CD4-positive, alpha-beta T cell treated with Interleukin-15 for 1 hour (primary cell): ENCODE measurements at places on chromosomes 4 and X.

DNA sequence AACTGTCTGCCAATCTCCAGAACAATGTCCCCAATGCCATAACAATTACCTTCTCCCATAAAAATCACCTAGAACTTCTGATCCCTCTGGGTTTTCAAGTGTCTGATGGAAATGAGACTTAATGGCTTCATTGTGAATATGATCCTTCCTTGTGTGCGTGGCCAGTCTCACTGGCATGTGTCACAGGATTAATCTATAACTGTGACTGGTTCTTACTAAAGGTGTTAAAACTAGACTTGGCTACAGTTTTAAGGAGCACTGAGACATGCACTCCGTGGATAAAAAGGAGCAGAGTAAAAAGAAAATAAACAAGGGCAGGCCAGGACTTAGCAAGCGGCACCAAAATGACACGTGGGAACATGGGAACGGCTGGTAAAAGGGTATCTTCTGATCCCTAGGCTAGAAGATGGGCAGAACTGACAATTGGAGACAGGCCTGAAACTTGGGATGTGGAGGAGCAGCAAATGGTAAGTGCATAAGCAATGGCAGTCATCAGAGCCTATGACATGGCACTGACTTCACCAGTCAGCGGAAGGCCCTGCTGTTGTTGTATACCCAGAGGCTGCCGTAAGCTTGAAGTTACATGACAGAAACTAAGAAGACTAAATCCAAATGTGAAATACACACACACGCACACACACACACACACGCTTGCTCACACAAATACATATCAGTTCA, 256.6 kb upstream of the NOCT start:
- DNase-seq: no peak

GRCh38 chr4:39319676-39320075, 46.5 kb downstream of the RFC1 start:
- no peak for DNase-seq

- DNase-seq: no peak
Observed at GRCh38 chr4:169361756-169362155, 91.0 kb upstream of the SH3RF1 start.

- DNase-seq: no peak
Observed at GRCh38 chr4:77911842-77912450, 49.3 kb downstream of the MRPL1 start.

GRCh38 chrX:151085207-151085606, 91.2 kb upstream of the GPR50 start:
- no peak for DNase-seq

- no peak for DNase-seq
Observed at GRCh38 chr4:99574530-99575324, at the start of gene MTTP. Gene MTTP, plus strand, starts transcription at chr4:99574824. Its CDS starts 86 bp downstream, at chr4:99574910.

DNA sequence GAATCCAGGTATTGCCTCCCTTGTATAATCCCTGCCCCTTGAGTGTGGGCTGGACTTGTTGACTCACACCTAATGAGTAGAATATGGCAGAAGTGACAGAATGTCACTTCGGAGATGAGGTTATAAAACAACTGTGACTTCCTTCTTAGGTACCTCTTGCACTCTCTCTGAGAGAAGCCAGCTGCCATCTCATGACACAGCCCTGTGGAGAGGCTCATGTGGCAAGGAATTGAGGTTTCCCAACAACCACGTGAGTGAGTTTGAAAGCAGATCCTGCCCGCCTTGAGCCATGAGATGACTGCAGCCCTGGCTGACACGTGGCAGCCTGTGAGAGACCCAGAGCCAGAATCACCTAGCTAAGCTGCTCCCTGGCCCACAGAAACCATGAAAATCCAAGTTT, 13.5 kb downstream of the ASB11 start:
- DNase-seq: peak; percentile 57

DNA sequence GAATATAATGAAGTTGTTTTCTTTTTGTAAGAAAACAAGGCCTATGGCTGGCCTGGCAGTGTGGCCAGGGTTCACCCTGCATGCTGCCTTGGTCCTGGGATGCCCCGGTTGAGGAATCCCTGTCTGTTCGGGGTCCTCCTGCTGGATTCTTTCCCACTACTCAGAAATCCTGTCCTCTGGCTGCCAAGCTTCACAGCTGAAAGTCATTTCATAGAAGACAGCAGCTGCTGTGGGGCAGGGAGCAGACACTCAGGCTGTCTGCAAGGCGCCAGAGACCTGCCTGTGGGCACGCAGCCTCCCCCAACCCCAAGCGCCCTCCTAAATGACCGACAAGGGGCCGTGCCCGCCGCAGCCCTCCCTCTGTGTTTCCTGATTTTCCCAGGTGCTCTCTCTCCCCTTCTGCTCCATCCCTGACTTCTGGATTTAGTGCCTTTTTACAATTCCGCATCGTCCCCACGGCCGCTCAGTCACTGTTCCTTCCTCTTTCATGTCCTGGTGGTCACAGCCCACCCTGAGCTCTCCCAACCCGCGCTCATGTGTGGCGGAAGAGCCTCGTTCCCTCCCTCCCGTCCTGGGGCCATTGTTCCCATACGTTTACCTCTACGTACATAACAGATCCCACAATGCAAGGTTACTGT, 27.5 kb downstream of the ZFYVE28 start:
- no peak for DNase-seq

- DNase-seq: no peak
Observed at GRCh38 chr4:146288193-146288592, 73.9 kb downstream of the REELD1 start.

DNA sequence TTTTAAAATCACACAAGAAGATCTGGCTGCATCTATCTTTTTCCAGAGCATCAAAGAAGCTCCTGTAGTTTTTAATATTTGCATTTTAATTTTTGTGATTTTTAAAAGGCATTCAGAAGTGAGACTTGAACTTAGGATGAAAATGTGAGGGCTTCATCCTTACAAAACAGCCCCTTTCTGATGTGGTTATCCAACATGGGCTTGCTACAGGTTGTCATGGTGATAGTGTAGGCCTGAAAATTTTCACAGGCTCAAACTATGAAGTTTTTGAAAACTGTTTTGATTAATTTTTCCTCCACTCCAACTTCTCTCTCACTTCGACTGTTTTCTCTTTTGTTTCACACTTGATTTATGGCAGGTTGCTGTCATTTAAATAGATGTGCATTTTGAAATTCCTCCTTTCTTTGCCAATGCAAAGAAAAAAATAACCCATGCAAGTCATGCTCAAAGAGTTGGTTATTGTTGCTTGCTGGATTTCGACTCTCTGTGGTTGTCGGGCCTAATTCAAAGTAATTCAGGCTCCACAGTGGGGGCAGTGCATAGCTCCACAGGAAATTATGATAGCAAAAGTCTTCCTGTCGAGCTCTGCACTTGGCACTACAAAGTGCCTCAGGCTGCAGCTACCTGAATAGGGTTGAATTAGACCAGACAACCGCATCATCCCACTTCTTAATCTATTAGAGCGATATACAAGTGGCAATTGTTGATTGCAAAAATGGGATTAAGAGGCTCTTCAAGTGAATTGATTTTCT, 201.0 kb upstream of the GPR101 start:
- DNase-seq: no peak

- peak; percentile 9 for DNase-seq
Observed at GRCh38 chr4:8819473-8820177, 52.0 kb downstream of the HMX1 start.

- no peak for DNase-seq
Observed at GRCh38 chr4:175405961-175406360, 406.1 kb downstream of the GPM6A start.

DNA sequence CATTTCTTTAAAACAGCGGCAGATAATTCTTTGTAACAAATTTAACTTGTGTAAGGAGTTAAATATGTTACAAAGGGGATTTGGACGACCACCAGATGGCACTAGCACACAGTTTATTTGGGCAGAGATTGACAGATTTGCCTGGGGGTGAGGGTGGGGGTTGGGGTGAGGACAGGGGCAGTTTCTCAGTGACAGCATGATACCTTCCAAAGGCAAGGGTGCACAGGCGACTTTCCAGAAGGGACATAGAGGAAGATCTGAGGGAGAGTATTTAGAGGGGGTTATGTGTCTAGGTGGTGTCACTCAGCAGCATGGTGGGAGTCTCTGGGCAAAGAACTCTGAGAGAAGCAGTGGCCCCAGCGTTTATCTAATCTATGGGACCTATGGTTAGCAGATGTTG, 9.6 kb upstream of the TMA16 start:
- peak; percentile 39 for DNase-seq

DNA sequence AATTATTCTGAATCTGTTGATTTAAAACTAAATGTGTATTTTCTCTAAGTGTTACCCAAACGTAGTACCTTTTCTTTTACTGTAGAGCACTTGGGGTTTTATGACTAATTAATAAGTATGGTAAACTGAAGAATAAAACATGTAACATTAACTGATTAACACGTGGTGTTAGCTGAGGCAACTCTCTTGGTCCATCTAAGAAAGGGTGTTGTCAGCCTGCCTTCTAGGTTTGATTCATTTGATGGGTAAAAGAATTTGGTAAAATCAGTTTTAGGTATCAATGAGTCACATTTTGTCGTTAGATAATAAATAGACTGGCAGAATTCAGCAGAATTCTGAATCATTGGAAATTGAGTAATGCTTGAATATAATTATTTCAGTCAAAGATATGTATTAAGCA, 99.7 kb downstream of the AFF1 start:
- no peak for DNase-seq

DNA sequence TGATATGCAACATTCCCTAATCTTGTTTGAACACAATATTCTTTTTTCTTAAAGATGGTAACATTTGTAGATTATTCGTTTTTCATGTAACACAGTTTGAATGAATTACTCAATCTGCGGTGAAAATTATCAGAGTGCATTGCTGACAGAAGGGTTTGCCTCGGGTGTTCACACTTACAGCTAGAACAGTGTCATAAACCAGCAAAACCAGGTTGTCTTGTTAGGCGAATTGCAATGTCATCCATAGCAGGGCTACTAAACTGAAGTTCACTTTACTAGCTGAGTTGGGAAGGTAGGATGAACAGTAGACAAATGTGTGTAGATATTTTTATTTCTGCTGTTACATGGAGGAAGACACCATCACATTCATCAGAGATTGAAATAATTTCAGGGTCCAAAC, 98.9 kb downstream of the SLC39A8 start:
- no peak for DNase-seq

DNA sequence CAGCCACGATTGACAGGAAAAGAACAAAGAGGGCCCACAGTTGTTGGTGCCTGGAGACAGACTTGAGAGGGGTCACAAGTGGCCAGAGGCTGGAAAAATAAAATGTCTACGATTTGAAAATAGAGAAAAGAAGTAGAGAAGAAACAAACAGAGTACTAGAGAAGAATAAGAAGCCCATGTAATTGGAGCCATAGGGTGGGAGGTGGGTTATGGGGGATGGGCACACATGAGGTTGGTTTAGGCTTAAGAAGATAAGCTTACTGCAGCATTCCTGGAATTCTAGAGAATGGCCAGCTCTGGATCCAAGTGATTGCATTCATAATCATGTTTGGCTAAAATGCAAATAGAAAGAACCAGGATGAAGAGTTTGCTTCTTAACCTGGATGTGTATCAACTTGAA, 210.7 kb downstream of the MAML3 start:
- DNase-seq: no peak

DNA sequence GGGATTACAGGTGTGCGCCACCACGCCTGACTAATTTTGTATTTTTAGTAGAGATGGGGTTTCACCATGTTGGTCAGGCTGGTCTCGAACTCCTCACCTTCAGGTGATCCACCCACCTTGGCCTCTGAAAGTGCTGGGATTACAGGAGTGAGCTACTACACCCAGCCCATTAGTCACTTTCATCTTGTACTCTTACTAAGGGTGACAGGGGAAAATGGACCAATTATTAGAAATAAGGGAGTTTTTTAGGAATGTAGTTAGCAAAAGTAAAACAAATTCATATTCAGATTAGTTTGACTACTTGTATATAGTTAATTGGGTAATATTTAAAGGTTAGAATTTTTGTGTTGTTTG, 26.1 kb downstream of the SMARCA5 start:
- no peak for DNase-seq

DNA sequence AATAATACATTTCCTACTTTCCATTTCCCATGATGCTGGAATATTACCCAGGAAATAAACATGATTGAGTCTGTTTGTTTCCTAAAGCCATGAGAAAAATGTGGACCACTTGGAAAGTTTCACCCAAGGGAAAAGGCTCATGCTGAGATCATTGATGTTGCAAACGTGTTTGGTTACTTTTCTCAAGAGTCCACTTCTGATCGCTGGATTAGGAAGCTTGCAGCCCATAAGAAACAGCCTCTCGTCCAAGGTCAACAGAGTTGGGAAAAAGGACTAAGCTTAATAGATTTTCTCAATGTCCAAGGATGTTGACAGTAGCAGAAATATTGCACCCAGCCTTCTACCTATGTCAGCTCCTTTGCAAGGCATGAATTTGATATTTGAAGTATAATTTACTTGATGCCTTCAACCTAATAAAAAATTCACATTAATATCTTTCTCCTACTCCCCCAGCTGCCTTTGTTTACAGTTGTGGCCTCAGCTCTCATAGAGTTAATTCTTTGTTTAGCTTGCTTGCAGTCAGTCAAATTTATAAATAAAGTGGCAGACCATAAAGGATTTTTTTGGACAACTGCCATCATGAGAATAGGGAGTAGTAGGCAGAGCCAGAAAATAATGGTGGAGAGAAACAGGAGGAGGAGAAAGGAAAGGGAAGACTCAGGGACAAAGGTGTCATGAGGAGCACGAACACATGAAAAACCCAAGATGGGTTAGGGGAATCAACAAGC, 65.6 kb upstream of the BLTP1 start:
- no peak for DNase-seq

GRCh38 chrX:148043271-148043855, 62.2 kb downstream of the FMR1NB start:
- DNase-seq: no peak

- DNase-seq: peak; percentile 39
Observed at GRCh38 chr4:186067757-186068385, 1.1 kb upstream of the TLR3 start.

- DNase-seq: no peak
Observed at GRCh38 chr4:79404666-79405065, 3.4 kb downstream of the GK2 start.

GRCh38 chr4:139015948-139016471, 429 bp downstream of the NOCT start:
- DNase-seq: peak; percentile 25

- no peak for DNase-seq
Observed at GRCh38 chrX:37995428-37995827, 10.9 kb upstream of the SYTL5 start.

GRCh38 chr4:131427000-131427399, 1722.1 kb upstream of the PCDH10 start:
- DNase-seq: no peak

- DNase-seq: no peak
Observed at GRCh38 chr4:42655269-42655637, 1.7 kb downstream of the ATP8A1 start.
